GM12891 (cell line): ENCODE measurements at places on chromosomes 13 and 19.

DNA sequence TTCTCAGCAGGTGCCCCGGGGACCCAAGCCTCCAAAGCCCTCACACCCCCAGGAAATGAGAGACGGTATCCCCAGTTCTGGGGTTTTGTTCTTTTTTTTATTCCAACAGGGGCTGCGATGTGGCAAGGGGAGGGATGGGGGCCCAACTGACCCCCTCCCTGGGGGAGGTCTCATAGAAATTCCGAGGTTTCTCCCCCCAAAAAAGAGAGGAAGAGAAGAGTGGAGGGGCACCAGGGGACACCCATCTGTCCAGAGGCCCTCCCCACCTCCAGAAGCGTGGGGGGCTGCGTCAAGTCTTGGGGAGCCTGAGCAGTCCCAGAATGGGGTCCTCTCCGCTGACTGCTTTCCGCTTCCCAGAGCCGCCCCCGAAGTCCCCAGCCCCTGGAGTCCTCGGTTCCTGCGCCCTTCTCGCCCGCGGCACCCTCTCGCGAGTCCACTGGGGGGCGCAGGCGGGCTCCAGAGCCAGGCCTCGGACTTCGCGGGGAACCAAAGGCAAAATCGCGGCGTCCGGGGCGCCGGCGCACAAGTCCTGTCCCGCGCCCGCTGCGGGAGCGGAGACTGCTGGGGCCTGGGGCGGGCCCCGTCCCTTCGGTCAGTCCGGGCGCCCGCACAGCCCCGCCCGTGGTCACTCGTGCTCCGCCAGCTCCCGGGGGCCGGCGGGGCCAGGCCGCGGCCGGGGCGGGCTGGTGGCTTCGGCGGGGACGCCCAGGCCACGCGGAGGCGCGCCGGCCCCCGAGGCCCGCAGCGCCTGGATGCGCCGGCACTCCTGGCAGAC is 4.4 kb upstream of the ATP1A3 start:
- DNase-seq: peak; percentile 66

DNA sequence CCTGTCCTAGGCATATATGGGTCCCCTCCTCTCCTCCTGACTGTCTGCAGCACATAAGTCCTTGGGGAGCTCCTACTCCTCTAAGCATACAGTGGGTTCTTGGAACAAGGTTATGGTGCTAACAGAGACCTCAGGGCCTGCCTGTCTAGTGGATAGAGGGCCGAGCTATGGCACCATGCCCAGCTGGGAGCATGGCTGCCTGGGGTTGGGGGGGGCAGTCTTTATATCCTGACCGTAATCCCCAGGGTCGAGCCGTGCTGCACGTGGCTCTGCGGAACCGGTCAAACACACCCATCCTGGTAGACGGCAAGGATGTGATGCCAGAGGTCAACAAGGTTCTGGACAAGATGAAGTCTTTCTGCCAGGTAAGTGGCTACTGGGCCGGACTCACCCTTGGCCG is 3.3 kb downstream of the GPI start:
- no peak for DNase-seq

DNA sequence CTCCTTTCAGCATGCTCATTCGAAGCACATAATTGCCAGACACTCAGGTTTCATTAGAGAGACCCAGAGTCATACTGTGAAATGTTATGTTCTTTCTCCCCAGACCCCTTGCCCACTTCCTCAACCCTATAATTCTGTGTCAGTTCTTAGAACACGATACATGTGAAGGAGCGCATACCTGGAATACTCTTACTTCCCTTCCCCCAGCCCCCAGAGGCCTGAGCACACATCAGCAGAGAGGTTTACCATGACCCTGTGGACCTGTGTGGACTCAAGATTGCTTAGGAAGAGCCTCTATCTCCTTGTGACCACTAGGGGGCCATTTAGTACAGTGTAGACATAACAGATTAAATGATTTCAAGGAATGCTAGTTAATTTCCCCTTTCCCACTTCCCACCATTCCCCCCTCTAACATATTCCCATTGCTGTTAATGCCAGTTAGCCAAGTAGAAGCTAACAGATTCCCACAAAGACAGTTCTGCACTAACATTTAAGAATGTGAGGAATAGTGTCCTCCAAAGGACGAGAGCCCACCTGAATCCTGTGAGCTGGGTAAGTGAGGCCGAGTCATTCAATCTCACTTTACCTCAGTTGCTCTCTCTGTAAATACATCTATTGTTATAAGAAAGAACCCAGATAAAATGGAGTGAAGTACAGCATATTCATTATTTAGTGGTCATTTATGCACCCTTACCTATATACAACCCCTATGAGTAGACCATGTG is 154.2 kb upstream of the MAB21L1 start:
- DNase-seq: peak; percentile 2

GRCh38 chr13:32511482-32511881 is 27.1 kb downstream of the N4BP2L2 start:
- no peak for DNase-seq

DNA sequence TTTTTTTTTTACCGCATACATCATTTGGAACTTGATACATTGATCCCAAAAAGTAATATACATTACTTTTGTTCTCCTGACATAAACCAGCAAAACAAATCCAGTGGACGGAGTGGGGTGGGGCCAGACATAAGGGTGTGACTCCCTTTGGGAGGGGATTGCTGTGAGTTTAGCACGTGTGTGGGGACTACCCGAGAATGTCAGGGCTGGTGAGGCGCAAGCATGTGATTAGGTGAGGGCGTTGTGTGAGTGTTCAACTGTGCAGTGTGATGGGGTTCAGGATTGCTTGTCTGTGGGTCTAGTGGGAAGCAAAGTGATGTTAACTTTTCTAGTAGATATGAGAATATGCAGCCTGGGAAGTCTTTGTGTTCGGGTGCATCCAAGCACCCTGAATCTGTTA is 468.0 kb downstream of the TSHZ3 start:
- DNase-seq: no peak

GRCh38 chr13:43751624-43752023 is 35.1 kb downstream of the ENOX1 start:
- no peak for DNase-seq

- DNase-seq: no peak
These were observed 10.5 kb downstream of the COMP start for GRCh38 chr19:18780631-18781030.

- DNase-seq: no peak
These were observed 15.6 kb downstream of the KDM4B start for GRCh38 chr19:4984438-4984990.

- DNase-seq: no peak
These were observed 194.5 kb downstream of the DACH1 start for GRCh38 chr13:71672512-71672911.

- peak; percentile 59 for DNase-seq
These were observed 3.7 kb upstream of the CLPTM1 start for GRCh38 chr19:44951179-44952159.

DNA sequence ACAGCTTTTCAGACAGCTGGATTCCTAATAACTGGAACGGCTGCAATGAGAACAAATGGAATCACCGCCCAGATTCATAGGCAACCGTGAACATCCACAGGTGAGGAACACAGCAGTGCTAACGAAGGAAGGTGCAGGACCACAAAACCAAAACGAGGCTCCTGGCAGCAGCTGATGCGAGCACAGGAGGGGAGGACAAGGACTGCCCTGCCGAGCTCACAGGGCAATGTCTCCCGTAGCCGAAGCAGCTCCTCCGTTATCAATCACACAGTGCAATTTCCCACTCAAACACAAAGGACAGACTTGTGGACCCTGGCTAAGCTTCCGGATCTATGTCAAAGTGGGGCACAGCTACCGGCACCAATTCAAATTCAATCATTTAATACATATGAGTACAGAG is 70.6 kb downstream of the STK24 start:
- DNase-seq: no peak

DNA sequence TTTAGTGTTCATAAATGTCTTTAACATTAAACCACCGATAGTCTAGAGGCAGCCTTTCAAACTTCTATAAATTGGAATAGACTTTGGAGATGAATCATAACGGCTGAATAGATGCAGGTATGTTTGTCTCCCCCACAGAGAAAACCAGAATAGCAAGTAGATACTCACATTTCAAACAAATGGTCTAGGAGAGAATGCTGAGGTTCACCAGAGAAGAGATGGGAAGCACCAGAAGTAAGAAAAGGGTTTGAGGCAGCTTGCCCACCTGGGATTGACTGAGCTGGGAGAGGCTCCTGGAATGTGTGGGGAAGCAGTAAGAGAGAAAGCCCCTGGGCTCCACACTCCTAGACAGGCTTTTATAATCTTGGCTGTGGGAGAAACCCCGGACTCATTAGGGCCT is 6.4 kb downstream of the IGFL3 start:
- no peak for DNase-seq
